Stimulated activated CD8-positive, alpha-beta memory T cell treated with anti-CD3 and anti-CD28 coated beads, Interleukin-7, amount 100 ng/mL, for 1 hour (primary cell): ENCODE measurements at places on chromosomes 4 and X.

DNA sequence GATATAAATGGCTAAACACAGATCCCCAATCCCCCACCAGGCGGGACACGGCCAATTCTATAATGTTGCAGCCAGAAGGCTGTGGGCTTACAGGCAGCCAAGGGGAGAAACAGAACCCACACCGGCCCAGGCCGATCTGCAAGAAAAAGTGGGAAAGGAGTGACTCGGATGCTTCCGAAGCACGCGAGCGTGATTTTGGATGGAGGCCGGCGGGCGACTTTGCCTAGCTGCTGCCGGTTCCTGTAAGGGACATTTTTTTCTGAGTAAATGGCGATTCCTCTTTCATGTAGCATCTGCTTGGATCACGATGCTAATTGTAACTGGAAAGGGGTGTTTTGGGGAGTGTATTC is 470.2 kb downstream of the PCDH19 start:
- DNase-seq: no peak

DNA sequence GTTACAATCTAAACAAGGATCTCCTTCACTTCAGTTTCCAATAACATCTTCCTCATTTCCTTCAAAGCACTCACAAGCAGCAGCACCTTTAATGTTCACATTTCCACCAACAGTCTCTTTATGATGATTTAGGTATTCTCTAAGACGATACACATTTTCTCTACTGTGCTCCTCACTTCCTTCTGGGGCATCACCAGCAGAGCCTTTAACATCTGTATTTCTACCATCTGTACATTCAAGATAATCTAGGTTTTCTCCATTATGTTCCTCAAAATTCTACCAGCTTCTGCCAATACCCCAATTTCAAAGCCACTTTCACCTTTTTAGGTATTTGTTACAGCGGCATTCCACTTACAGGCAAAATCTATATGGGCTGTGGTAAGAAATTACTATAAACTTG is 80.6 kb downstream of the FBXW7 start:
- no peak for DNase-seq

GRCh38 chr4:77146186-77147078 is 10.6 kb upstream of the CCNG2 start:
- no peak for DNase-seq

- DNase-seq: no peak
These were observed 387.7 kb upstream of the TEX13C start for GRCh38 chrX:124931958-124932357.

- DNase-seq: no peak
These were observed 34.6 kb downstream of the NWD2 start for GRCh38 chr4:37279121-37279520.

- DNase-seq: no peak
These were observed 851.6 kb downstream of the PDHA2 start for GRCh38 chr4:96691521-96691920.

DNA sequence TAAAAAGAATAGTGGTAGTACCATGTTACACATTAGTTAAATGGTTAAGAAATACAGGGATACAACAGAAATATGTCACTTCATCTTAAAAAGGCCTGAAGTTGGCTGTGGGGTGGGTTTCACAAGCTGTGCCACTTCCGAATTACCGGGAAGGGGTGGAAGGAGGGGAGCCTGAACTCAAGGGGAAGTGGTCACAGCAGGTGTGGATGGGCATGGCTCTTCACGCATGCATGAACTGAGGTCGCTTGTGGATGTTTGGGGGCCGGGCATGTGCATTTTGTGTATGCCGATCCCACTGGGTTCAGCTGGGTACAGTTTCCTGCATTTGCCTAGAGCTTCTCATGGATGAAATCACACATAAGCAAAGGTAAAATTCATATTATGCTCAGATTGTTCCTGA is 64.9 kb downstream of the CLCN4 start:
- no peak for DNase-seq

- DNase-seq: no peak
These were observed 600 bp downstream of the RADX start for GRCh38 chrX:106612393-106612763.

- DNase-seq: no peak
These were observed 69.0 kb upstream of the IL15 start for GRCh38 chr4:141567326-141567915.

DNA sequence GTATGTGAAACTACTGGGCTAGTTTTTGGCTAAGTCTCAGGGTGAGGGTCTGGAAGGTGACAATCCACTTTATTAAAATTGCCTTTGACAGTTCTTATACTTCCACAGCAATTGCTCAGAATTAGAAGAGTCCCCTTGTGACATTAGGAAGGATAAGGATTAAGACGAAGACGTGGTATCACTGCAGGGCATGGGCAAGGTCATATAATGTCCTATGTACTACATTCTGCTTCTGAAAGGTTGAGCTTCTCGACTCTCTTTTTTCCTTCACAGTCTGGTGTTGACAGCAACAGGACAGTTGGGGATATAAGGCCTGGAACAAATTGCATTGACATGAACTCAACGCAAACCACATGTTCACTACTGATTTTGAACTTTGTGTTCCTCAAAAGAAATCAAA is 40.9 kb upstream of the PRDM5 start:
- no peak for DNase-seq

- no peak for DNase-seq
These were observed 95.4 kb upstream of the MAML3 start for GRCh38 chr4:140249351-140249750.

DNA sequence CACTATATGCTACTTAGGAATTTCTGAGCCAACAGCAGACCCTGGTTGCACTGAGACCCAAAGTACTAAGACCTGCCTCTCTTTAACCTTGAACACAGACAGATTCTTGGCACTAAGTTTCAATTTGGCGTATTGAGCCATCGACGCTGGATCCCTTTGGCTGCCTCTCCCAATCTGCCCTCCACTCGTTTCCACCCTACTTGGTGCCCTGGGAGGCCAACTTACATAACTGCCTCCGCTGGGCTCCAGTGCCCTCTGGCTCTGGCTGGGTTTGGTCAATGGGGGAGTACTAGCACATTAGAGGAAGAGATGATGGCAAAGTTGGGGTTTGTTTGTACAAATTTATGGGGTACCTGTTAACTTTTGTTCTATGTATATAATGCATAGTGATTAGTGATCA is 63.5 kb downstream of the TMEM156 start:
- no peak for DNase-seq

GRCh38 chr4:112075129-112075753 is 70.0 kb upstream of the FAM241A start:
- DNase-seq: no peak

DNA sequence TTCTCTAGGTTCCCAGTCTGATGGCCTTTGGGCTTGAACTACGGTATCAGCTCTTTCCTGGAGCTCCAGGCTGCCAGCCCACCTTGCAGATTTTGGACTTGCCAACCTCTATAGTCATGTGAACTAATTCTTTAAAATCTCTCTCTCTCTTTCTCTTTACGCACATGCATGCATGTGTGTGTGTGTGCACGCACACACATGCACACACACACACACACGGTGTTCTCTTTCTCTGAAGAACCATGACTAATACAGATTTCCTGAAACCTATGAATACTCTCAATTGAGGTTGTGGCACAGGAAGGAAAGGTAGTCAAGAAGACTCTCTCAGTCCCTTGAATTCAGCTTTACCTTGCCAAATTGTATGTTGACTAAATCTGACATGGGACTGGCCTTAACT is 6.2 kb upstream of the ZCCHC13 start:
- no peak for DNase-seq

DNA sequence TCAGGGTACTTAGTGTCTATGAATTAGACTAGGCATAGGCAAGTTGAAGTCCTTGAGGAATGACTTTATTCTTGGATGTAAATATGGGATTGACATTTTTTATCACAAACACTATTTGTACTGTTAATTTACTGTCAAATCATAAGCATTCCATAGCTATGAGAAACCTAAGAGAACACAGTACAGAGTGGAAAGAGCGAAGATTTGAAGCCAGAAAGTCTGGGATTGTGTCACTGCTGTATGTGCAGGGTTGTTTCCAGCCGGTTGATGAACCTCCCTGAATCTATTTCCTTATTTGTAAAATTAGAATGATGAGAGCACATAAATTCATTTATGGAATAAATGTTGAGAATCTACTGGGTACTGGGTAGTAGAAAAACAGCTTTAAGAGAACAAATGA is 14.4 kb upstream of the KLHL5 start:
- no peak for DNase-seq

DNA sequence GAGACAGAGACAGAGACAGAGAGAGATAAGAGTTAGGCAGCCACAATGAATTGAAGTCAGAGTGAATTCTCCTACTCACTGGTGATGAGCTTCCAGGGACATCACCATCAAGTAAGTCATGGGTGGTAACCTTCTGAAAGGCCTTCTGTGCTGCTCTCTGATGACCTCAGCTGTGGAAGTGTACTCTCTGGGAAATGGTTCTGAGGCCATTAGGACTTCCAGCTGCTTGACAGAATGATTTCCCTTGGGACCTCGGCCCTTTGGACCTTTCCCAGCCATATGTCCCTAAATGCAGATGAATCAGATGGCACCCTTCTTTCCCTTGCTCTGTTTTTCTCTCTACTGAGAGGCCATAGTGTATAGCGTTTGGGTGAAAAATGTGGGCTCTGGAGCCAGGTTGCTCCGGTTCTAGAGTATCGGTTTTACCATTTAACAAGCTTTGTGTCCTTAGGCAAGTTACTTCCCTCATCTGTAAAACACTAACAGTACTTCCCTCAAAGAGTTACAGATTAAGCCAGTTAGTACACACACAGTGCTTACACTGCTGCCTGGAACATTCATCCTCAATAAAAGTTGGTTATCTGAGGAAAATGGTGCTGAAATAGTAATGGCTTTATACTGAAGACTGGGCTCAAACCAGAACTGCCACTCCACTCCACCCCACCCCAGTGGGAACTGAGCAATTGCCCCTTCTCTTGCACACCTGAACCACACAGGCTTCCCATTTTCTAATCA is 7.6 kb downstream of the SEPTIN11 start:
- no peak for DNase-seq

- DNase-seq: no peak
These were observed 64.1 kb upstream of the SCOC start for GRCh38 chr4:140309124-140309870.

GRCh38 chr4:184439386-184439785 is 35.0 kb downstream of the IRF2 start:
- no peak for DNase-seq

GRCh38 chrX:49934148-49934547 is 11.8 kb downstream of the CLCN5 start:
- no peak for DNase-seq

- no peak for DNase-seq
These were observed 38.5 kb downstream of the ELF4 start for GRCh38 chrX:130071611-130072344.

- no peak for DNase-seq
These were observed 161.5 kb upstream of the SFRP2 start for GRCh38 chr4:153950100-153950979.

DNA sequence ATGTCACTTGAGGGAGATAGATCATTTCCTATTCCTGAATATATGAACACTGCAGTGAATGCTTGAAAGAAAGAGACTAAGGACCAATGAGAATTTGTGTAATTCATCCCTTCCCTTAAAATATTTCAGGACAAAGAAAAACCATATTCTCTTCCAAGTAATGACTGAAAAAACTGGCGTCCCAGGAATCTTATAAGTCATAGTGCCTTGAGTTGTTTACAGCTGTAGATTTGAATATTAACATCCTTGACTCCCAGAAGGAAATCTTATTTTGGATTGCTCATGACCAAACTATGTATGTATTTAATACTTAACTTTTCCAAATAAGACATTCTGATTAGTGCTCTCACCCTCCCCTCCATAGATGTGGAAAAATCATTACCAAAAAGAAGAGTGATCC is 55.5 kb downstream of the CLDN22 start:
- DNase-seq: no peak

DNA sequence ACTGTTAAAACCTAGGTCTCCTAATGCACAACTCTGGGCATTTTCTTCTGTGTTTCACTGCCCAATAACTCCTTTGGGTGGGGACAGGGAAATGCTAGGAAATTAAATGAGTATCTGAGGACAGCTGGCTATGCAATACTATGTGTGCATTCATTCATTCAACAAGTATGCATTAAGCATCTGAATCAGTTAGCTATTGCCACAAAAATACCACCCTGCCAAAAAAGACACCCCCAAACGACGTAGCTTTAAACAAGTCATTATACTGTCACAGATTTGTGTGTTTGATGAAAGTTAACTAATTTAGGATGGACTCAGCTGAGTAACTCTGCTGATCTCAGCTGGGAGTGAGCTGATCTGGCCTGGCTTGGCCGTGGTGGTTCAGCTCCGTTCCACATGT is 29.8 kb upstream of the PTCHD1 start:
- DNase-seq: no peak

DNA sequence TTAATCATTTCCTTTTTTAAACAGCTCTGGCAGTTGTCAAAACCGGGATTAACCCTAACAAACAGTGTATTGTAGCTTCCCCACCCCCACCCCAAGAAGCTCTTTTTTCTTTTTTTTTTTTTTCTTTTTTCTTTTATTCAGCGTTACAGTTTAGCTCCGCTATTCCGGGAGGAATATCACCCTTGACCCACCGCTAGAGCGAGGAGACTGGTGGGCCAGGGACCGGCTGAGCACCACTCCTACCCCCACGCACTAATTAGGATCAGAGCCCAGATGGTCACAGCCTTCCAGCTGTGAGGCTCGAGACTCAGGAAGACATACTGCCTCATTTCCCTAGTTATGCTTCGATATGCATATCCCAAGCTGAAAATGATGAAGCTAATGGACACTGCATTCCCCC is 2.0 kb downstream of the PARM1 start:
- no peak for DNase-seq

DNA sequence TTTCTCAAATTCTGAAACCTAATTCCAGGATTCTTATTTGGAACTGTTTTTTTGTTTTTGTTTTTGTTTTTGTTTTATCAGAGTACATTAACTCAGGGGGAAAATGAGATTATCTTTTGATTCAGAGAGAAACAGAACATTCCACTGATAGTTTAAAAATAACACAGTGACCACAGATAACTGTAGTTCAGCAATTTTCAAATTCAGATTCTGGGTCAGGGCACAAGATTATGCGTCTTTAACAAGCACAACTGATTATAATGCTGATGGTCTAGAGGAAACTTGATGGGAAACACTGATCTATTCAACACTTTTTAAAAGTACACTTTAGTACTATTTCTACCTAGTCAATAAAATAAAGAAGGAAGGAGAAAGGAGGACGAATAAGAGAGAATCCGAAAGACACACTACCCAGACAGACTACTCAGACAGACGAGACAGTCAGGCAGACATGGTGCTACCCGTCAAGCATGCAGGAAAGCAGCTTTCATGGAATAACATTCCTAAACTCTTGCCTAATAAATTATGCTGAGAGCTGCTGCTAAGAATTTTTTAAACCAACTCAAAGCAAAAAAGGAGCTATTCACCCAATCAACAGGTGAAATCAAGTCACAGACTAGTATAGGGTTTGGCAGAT is 59.0 kb downstream of the APBB2 start:
- no peak for DNase-seq
